ENCODE measurements at places on chromosomes 12 and 14.

- no peak for DNase-seq
Observed at GRCh38 chr12:268483-268840, 5.8 kb upstream of the SLC6A13 start.

GRCh38 chr12:74890237-74890599 lies 319.4 kb downstream of the KCNC2 start:
- no peak for DNase-seq

GRCh38 chr12:1126091-1126490 lies 135.1 kb downstream of the ERC1 start:
- no peak for DNase-seq

- DNase-seq: no peak
Observed at GRCh38 chr14:22184157-22184829, 404.7 kb downstream of the DAD1 start.

GRCh38 chr14:32019276-32019675 lies 57.8 kb upstream of the ARHGAP5 start:
- no peak for DNase-seq

DNA sequence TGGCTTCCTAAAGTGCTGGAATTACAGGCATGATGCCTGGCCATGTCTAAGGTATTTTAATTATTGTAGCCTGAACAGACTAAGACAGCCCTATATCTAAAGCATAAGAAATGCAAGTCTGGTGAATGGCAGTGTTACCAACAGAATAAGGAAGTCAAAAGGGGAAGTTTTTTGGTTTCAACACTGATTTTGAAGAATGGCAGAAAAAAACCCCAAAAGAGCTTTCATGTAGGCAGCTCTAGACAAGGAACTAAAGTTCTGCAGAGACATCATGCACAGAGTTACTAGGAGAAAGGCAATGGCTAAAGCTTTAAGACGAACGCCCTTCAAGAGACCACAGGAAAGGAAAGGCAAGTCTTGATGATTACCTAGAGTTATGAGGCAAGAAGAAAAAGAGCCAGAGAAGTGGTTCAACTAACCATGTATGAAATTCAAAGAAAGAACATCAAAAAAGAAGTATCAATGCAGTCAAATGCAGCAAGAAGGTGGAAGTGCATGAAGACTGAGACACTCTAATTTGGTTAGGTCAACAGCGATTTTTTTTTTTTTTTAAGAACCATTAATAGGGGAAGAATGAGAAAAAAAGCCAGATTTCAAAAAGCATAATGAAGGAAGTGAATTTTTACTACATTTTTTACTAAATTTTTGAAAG lies 50.8 kb downstream of the RPS6KA5 start:
- no peak for DNase-seq

GRCh38 chr14:21053184-21054122 lies 4.2 kb upstream of the RNASE8 start:
- DNase-seq: no peak

DNA sequence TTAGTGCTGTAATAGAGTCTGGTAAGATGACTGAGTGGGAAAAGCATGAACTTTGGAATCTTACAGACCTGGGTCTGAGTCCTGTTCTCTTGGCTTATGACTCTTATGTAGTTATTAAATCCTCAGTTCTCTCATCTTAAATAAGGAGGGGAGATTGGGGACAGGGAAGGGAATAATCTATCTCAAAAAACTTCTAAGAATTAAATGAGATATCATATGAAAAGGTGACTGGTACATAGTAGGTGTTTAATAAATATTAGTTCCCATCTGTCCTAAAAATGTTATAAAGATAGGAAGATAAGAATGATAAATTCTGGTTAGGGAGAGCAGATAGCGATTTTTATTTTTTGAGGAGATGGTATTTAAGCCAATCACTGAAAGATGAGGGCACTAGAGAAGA lies 119.1 kb downstream of the INSM2 start:
- DNase-seq: no peak

- DNase-seq: no peak
Observed at GRCh38 chr12:43062201-43062895, 472.8 kb upstream of the PRICKLE1 start.

GRCh38 chr14:87961246-87961645 lies 31.7 kb downstream of the GALC start:
- DNase-seq: no peak

- no peak for DNase-seq
Observed at GRCh38 chr12:32382226-32382625, 17.1 kb upstream of the FGD4 start.

DNA sequence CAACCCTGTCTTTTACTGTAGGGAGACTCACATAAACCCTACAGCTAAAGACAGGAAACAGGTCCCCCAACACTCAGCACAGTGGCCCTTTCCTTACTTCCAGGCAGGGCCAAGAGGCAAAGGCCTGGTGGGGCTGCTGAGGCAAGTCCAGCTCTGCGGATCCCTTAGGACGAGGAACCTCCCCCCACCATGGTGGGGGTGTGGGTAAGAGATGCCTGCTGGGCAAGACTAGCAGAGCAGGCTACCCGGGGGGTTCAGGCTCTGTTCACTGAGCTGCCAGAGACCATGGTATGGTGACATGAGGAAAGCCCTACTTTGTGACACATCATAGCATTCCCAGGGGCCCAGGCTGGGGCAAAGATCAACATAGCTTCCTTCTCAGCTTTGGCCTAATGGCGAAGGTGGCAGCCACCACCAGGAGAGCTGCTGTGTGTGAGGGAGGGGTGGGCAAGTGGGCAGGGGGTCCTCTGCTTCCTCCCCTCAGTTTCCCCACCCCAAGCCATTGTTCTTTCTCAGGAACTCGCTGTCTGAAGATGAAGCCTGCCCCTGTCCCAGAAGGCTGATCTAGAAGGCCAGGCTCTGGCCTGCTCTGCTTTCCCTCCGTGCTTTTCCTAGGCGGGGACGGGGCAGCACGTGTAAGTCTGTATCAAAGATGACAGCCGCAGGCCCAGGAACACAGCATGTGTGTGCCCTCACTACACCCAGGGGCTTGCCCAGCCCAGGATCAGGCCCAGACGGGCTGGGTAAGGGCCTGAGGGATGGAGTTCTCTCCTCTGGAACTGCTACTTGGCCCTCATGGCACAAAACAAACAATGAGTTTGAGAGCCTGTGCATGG lies 10.1 kb upstream of the TINF2 start:
- no peak for DNase-seq

DNA sequence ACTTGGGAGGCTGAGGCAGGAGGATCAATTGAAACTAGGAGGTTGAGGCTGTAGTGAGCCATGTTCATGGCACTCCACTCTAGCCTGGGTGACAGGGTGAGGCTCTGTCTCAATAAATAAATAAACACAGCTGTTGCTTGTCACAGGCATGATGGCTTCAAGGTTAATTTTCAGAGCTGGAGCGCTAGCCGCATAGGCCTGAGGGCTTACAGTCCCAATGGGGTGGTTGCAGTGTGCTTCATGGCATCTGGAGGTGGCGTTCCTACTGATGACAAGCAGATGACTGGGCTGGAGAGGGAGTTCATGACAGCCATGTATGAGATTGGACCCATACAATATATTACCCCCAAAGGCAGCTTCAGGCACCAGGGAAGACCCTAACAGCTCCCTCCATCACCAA lies 1.6 kb upstream of the FMNL3 start:
- DNase-seq: no peak

DNA sequence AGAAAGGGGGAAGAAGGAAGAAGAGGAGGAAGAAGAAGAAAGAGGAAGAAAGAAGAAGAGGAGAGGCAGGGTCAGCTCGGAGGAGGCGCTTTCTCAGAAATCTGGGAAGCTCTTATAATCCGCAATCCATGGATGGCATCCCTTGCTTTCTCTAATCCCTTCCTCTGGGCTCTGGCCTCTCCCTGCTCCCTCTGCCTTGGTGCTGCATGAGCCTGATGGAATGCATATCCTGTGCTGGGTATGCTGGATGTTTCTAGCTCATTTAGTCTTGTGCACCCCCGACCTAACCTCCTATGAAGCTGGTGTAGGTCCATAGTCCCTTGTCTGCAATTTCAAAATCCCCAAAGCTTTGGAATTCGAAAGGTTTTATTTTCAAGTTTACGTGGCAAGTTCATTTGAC lies 94.2 kb upstream of the MYL2 start:
- DNase-seq: no peak

DNA sequence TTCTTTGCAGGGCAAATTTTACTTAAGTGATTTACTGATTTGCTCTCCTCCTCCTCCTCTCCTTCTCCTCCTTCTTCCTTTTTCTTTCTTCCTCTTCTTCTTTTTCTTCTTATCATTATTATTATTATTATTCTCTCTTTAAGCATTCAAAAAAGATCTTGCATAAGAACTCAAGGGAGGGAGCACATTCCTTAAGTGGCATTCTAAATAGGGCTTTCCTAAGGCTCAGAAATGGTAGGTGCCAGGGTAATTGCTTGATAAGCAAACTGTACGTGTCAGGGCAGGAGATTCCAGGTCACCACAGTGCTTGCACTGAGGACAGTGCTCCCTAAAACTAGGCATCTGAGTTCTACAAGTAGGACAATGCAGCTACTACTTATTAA lies 92.4 kb downstream of the SPTSSA start:
- no peak for DNase-seq

GRCh38 chr12:67988601-67989021 lies 636 bp upstream of the IFNG-AS1 start:
- no peak for DNase-seq

GRCh38 chr12:78951803-78952551 lies 87.4 kb downstream of the SYT1 start:
- DNase-seq: no peak

DNA sequence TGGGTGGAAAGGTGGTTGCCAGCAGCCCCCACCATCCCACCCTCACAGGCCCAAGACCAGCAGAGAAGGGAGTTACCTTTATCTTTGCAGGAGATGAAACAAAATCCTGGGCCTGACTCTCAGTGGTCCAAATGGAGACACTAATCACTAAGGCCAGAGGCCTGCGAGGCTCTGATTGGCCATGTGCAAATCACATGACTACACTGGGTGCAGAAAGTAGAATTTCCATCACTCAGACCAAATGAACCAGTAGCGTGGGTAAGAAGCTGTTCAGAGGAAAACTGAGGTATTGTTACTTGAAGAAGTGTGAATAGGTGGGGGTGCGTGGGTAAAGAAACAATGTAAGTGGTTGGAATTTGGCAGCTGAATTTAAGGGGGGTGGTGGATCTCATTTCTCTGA lies 20.2 kb upstream of the PPP1CC start:
- no peak for DNase-seq

DNA sequence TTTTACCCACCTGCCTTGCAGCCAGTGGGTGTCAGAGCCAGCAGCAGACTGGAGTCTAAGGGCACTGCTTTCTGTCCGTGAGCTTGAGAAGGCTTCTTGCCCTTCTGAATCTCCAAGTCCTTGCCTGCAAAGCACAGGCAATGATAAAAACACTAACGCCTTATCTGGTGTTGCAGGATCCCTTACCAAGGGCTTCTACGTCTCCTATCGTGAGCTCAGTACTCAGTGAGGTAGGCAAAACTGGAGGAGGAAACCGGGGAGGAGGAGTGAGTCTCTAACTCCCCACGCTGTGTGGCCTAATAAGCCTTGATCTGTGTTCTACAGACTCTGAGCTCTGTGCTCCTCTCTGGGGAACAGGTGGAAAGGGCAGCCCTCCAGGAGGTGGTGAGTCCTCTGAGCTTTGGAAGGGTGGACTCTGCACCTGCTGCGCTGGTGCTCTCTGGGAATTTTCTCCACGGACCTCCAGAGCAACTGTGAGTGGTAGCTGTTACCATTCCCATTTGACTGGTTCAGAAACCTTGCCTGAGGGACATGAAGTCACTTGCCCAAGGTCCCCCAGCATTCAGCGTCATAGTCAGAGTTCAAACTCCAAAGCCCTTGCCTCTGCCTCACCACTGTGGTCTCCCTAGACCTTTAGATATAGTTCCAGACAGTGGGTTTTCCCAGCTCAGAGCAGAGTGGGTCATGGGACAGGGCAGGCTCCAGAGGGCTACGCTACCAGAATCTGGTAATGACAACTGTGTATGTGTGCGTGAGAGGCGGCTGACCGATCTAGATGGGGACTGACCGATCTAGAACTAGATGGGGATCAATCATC lies 7.0 kb upstream of the MARK3 start:
- DNase-seq: no peak

DNA sequence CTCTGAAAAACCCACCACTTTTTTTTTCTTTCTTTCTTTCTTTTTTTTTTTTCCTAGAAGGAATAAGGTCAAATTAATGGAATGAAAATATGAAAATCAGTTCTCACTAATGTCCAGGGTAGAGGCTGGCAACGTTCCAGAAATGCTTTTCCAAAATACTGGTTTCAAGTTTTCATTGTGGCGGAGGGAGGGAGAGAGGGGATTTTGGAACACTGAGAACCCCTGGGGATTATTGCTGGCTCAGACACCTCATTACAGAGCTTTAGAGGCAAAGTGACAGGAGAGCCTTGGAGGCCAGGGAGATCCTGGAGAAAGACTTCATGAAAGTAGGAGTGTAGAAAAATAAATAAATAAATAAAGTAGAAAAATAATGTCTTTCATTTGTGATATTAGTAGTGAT lies 45.4 kb downstream of the ALX1 start:
- DNase-seq: no peak

Measured in stimulated activated CD8-positive, alpha-beta memory T cell treated with anti-CD3 and anti-CD28 coated beads, Interleukin-15, amount 100 ng/mL, for 24 hours (primary cell).